SW480 (cell line): ENCODE measurements at places on chromosomes 7 and 10.

DNA sequence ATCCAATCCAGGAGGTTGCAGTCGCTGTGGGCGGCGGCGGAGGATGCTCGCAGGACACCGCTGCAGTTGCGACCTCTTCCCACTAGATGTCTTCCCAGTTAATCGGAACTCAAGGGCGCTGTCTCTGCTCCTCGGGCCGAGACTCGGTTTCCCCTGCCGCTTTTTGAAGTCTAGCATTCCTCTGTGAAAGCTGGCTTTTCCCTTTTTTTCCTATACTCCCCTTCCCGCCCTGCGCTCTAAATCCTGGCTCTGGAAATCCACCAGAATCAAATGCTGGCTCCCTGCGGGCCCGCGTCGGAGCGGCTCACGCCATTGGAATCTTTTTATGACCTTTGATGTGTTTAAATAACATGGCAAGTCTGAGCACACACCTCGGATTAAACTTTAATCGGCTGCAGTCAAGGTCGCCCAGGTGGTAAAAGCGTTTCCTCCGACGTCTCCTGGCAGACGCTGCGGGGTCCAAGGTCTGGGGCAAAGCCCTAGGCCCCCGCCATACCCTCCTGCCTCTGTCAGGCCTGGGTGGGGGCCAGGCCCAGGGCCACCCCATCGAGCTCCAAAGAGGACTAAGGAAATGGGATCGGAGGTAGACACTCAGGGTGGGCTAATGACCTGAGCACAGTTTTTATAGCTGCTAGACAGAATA, 10.7 kb upstream of the HOXA13 start:
- DNase-seq = peak; percentile 72

GRCh38 chr7:128123291-128124037, 92.2 kb upstream of the LRRC4 start:
- DNase-seq = no peak

DNA sequence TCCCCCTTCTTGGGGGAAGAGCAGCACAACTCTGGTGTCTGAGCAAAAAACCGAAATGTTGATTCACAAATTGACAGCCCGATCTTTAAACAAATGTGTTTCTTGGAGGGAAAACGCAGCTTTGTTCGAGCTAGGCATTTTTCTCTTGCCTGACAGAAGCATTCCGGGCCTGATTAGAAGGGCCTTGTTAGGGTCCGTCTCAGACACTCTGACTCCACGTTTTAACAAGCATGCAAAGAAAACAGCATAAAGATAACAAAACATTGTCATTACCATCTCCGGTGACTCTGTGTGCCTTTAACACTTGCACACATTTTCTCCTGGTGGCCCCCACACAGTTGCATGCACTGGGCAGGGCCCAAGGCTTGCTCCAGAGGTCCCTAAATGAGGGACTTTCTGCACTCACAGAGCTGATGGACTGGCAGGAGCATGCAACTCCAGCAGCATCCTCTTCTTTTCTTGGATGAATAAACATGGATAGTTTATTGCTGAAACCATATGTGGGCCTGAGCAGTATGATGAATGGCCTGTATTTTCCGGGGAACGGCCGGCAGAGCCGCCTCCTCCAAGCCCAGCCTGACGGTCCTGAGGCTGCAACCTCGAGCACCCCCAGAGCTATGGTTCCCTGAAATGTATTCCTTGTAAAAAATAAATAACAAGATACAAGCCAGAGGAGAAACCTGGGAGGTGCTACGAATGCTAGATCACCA, 50.9 kb downstream of the EBF3 start:
- DNase-seq = no peak

- DNase-seq = no peak
These were observed 2.4 kb upstream of the ZNF33B start for GRCh38 chr10:42640610-42641229.

DNA sequence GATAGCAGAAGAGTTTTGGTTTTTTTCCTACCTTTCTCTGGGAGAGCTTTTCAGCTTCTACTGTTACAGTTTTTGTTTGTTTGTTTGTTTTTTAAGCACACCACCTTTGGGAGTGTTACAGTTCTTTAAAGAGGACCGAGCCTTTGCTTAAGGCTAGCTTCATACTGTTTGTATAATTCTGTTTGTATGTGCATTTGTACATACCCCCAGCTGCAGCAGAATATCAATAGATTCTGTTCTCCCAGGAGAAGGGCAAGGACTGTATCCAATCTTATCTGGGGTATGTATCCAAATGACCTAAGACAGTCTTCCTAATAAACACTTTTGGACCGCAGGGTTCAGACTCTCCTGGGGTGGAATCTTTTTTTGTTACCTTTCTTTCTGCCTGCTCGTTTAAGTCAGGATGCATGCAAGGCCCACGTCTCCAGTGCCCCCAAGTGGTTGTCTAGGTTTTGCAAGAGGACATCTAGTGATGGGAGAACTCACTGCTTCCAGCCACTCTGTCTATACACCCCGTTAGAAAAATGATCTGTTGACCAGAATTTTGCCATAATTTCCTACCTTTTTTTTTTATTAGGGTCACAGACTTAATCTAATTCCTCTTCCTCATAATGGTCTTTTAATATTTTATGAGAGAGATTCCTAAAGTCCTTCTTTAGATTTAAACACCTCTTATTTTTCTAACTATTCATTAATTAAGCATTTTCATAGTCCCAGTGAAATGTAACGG, 23.9 kb downstream of the NRF1 start:
- peak; percentile 77 for DNase-seq

DNA sequence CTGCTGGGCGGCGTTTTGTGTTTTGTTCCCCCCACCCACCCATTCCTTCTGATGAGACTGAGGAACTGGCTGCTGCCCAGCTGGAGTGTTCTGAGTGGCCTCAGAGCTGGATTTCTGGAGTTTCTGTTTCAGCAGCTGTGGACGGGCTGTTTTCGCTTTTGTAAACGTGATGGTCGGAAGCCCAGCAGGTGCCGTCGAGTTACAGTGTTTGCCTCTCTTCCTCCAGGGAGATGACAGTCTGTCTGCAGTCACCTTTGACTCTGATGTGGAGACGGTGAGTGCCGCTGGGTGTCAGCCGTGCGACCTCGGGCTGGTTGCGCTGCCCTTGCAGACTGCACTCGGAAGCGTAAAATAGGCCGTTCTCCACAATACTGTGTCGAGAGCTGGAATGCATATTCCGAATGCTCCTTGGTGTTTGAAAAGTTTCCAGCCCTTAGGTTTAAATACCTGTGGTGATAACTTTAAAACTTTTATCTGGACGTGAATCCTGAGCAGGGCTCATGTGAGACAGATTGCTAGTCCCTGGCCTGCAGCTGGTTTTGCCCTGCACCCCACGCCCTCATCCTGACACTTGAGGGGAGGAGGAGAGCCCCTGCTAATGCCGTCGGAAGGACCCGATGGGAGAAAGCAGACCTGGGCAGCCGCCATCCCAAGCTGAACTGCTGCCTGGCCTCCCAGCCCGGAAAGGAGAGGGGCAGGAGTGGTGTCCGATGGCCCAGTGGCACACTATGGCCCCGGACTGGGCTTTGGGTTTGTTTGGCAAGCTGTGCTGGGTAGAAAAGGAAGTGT, 8.3 kb downstream of the IQCE start:
- no peak for DNase-seq

DNA sequence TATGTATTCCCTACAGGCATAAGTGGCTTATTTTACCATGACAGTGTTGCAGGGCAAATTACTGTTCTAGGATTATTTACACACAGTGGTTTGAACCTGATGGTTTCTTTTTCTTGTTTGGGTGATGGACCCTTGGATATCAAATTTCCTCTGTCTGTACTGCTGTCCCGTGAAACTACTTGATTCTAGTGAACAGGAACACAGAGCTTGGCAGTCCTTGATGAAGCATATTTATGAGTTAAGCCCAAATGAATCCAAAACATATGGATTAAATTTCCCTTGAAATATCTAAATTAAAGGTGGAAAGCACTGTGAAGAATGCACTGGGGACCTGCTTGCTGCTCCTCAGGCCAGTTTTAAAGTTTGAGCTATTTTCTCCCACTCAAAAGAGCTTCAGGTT, 635.3 kb downstream of the INHBA start:
- DNase-seq = no peak

DNA sequence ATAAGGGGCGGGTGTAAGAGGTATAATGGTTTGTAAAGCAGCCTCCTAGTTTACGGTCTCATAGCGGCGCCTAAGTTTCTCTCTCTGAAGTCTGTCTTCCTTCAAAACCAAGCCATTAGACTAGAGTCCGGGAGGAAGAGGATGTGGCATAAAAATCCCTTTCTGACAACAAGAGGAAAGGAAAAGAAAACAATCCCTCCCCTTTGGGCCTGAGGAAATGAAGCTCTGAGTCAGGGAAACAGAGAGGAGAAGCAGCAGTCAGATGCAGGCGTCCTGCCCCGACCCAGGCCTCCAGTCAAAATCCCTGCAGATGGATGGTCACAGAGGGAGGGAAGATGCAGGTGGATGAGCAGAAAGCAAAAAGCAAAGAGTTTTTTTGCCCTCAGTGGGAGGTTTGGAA, 23.7 kb downstream of the PARP12 start:
- no peak for DNase-seq

- no peak for DNase-seq
These were observed 27.3 kb upstream of the UMAD1 start for GRCh38 chr7:7613210-7613609.

DNA sequence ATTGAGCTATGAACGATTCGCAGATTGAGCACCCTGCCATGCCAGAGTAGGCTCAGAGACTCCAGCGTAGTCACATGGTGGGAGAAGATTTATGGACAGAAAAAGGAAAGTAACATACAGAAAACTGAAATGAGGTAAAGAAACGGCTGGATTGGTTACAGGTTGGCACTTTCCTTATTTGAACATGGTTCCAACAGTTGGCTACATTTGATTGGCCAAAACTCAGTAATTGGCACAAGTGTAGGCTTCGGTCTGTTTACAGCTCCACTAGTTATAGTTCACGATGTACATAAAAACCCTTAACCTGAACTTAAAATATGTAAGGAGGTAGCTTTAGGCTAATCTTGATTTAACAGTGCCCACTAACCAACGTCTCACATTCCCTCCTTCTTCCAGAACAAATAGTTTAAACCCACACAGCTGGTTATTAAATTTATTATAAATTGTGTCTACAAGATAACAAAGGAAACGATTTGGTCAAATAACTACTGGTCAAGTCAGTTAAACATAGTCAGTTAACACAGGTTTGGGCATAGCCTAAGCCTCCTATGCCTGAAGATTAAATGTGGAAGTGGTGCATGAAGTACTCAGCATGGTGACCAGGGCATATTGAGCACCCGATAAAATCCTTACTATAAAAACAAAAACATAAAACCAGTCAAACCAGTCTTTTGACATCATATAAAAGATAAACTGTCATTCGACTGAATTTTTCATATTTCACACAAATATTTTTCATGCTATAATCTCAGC, 17.9 kb upstream of the MTERF1 start:
- DNase-seq = no peak

- peak; percentile 9 for DNase-seq
These were observed 33.6 kb upstream of the GUSB start for GRCh38 chr7:66015440-66016130.

- DNase-seq = no peak
These were observed 7.4 kb downstream of the YWHAG start for GRCh38 chr7:76351372-76351771.

GRCh38 chr7:93823621-93824020, 66.9 kb downstream of the TFPI2 start:
- DNase-seq = no peak

DNA sequence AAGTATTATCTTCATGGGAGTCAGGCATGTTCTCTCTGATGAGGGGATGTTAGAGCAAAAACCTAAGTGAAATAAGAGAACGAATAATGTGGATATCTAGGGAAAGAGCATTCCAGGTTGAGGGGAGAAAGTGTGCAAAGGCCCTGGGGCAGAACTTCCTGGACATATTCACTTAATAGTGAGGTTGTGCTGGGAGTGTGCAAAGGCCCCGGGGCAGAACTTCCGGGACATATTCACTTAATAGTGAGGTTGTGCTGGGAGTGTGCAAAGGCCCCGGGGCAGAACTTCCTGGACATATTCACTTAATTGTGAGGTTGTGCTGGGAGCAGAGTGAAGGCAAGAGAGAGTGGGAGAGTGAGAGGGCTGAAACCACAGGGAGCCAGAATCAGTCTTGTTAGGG, 11.8 kb downstream of the PON1 start:
- no peak for DNase-seq

DNA sequence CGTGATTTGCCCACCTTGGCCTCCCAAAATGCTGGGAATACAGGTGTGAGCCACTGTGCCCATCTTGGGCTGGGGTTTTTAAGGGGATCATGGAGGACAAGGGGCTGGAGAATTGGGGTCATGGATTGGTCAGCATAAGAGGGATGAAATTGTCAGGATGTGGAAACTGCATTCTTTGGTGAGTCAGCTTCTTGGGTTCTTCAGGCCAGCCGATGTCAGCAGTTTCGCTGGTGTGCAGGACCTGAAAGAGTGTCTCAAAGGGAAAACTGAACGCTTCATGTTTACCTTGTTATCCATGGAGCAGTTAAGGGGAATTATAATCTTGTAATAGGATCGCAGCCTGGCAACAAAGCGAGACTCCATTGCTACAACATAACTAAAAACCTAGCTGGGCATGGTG, 13.0 kb downstream of the GALNT17 start:
- DNase-seq = no peak

GRCh38 chr7:156680281-156680680, 39.7 kb downstream of the RNF32 start:
- no peak for DNase-seq

GRCh38 chr10:104067525-104067924, 18.2 kb downstream of the COL17A1 start:
- no peak for DNase-seq

DNA sequence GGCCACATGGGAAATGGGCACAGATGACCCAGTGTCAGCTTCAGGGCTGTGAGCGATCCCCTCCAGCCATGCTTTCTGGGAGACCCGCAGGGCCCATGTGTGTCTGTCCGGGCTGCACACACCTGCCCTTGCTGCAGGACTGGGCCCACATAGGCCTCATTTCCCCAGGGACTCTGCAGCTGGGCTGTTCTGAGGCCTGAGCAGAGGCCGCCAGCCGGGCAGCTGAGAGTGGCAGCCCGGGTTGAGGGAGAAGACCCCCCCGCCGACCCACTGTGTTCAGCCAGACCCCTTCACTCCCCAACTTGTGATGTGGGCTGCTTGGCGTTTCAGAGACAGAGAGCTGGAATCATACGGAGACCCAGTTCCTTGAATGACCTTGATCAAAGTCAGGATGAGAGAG, 50.1 kb upstream of the DPYSL4 start:
- DNase-seq = no peak

DNA sequence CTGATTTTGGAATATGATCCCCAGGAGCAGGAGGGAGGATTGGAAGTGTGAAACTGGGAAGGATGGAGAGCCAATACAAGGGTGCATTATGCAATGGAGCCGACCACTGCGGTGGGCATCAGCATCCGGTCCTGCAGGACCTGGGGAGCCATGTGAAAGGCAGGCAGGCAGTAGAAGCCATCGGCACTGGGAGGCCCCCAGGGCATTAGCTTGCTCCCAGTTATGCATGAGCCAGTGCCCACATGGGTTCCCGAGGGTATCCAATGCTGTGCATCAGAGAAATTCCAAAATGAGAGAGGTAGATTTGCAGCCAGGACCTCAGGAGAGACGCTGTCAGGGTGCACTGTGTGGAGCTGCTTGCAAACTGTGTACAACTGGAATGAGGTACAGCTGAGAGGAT, 8.7 kb upstream of the KCP start:
- DNase-seq = no peak
